ENCODE measurements at places on chromosomes 6 and 20.

DNA sequence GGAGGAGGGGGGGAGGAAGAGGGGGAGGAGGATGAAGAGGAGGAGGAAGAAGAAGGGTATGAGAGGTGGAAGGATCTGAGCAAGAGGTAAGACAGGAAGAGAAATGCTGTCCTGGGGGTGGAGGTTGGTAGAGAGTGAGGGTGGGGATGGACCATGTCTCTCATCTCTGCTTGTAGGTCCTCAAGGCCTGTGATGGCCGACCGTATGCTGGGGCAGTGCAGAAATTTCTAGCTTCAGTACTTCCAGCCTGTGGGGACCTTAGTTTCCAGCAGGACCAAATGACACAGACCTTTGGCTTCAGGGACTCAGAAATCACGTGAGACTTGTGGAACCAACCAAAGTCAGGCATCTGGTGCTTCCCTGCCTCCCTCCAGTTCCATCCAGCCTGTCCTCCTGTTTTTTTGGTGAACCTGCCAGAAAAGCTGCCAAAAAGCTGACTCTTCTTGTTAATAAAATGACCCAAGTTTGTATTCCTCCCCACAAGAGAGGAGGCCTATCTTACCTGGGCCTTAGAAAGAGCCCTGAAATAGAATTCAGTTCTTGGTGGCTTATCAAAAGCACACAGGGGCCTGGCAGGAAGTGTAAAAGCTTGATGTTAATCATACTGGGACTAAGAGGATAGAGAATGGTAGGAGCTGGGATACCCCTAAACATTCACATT, 2.5 kb upstream of the C4A start:
- no peak for DNase-seq

DNA sequence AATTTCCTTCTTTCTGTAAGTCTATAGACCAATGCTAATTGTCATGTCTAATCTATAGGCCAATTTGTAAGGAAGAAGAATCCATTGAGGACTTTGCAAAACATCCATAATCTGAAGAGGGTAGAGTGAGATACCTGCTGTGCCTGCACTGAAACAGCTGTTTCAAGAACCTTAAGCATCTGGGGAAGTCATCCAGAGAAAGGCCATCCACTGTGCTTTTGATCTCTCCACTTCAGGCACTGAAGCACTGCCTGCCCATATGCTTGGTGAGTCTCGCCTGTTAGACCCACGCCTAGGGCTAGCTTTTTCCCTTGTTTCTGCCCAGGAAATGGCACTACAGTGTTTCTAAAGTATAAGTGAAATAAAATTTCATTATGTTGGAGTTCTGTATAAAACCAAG, 921.8 kb upstream of the EPHA7 start:
- no peak for DNase-seq

DNA sequence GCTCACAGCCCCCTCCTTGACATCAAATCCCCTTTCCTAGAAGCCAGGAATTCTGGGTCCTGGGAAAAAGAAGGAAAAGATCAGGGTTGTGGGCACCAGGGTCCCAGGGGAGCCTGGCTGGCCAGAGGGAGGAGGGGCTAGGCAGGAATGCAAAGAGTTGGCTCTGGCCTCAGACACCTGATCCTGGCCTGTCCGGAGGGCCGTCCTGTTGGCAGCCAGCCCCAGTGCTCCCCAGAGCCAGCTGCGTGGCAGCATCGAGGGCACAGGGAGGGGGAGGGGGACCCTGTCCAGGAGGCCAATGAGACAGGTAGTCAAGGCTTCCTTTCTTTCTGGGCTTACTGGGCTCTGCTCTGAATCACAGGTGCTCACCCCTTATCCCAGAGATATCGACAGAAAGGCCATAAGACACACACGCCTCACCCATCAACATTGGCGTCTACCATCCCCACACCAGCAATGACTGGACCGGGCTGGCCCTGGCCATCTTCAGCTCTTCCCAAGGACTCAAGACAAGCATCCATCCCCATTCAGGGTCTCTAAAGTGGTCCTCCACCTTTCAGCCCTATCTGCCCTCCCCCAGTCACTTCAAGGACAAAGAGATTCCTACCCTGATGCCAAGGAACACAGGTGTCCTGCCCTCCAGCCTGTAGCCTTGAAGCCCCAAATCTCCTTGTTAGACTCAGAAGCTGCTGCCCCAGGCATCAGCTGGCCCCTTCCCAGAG, 723 bp downstream of the COL11A2 start:
- no peak for DNase-seq

DNA sequence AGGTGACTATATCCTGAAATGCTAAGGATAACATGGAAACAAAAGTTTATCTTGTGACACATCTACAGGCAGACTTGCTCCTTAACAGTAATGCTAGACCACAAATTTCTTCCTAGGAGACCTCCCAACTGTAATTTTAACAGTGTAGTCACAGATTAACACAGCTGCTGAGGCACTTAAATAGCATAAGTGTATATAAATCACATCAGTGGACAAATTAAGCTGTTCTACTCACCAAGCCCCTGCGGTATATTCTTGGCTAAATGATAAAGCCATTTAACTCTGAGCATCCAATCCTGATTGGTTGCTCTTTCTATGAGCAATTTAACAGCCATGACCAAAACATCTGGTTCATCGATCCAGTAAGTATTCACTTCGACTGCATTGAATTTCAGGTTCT, 73.3 kb upstream of the LYRM2 start:
- DNase-seq: no peak

DNA sequence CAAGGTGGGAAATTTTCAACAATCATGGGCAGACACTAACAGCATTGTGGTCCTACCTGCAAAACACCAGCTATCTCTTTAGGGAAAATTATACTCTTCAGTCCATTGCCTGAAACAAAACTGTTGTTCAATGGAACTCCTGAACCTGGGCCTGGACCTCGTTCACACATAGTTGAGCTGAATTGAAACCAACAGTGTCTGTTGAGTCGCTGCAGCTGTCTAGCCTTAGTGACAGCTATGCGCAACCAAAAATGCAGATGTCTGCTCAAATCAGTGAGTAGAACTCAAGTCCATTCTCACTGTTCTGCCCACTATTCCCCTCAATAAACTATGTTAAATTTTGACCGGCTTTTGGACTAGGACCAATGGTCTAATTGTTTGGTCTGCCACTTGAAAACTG, 286.2 kb downstream of the TFAP2A start:
- no peak for DNase-seq

DNA sequence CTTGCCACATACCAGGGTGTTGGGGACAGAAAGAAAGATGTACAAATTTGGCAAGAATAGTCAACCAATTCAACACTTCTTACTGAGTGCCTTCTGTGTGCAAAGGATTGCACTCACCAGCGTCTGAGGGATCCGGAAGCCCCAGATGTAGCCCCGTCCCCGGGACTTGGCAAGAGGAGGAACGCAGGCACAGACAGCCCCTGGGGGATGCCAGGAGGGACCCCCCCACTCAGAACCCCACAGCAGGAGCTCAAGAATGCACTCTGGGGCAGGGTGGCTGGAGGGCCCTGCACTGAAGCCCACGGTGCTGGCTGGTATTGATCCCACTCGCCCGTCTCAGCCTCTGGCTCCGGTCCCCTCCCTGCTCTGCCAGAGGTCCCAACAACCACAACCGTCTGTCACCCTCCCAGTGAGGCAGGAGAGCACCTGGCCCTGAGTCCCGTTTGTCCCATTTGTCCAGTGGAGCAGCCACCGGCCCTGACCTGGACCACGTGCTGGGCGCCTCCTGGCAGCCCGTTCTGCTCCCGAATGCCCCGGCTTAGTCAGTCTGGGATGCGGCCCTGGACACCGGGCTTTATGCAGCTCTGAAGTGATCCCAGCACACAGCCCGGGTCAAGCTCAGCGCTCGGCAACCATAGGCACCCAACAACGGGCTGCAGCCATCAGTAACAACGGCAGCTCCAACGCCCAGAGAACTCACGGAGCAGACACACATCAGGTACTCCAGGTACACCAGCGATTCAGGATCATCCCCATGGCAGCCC, 128.7 kb downstream of the DLL1 start:
- DNase-seq: no peak

- DNase-seq: no peak
Measured at GRCh38 chr6:109291902-109292301, 90.4 kb downstream of the CD164 start.

DNA sequence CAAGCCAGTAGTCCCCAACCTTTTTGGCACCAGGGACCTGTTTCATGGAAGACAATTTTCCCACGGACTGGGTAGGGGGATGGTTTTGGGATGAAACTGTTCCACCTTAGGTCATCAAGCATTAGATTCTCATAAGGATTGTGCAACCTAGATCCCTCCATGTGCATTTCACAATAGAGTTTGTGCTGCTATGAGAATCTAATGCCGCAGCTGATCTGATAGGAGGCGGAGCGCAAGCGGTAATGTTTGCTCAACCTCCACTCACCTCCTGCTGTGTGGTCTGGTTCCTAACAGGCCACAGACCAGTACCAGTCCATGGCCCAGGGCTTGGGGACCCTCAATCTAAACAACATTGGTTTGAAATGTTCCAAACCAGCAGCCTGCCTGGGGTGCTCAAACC, 137.0 kb upstream of the STXBP5 start:
- no peak for DNase-seq

DNA sequence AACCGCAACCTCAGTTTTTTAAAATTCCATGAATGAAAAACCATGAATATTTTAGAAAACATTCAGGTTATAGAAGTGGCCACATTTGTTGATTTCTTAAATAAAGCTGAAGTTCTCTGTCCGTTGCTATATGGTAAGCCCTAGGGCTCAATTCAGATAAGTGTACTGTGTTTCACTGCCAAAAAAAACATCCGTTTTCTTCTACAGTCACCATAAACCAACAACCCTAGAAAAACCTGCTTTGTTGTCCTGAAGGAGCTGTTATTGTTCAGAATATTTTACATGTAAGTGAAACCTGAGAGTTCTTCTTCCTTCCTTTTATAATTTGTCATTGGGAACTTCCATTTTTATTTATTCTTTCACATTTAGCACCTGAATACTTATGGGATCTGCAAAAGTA, 274.1 kb downstream of the TFAP2A start:
- DNase-seq: no peak

GRCh38 chr6:157403686-157404051, 22.7 kb downstream of the ZDHHC14 start:
- DNase-seq: no peak

- DNase-seq: no peak
Measured at GRCh38 chr20:12829170-12829569, 179.6 kb upstream of the SPTLC3 start.

DNA sequence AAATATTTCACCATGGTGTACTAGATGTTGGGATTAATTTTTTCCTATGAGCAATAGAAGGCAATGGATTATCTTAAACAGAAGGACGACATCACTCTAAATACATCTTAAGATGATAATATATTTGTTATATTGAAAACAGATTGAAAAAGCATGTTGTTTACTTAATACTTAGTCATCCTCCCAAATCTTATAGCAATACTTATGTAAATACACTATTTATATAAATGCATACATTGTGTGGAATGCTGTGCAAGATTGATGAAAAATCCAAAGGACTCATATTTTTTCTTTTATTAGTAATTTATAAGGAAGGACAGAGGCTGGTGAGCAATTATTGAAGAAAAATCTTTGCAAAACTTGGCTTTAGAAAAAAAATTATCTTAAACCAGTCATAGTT, 593.5 kb downstream of the MMUT start:
- no peak for DNase-seq

DNA sequence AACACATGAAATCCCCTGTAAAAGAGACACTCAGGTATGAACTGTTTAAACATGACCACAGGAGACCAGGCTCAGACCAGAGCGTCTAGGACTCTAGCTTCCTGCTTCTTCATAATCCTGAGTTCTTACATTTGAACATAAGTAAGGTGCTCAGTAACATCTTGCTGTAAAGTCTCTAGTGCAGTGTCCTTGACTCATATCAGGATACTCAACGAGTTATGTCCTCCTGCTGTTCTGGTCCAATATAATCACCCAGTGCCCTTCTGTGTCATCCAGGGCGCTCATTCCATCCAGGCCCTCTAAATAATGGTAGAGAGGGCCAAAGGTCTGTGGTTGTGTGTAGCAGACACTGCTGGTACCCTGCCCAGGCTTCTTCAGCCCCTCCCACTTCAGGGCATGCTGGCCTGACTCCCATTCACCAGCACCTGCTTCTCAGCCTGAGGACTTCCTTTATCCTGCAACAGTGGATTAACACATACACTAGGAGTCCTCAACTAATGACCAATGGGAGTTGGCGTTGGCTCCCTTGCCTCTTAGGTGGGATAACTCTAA, 66.8 kb upstream of the MOCS1 start:
- DNase-seq: no peak

- no peak for DNase-seq
Measured at GRCh38 chr6:108904741-108905140, 56.5 kb downstream of the ARMC2 start.

DNA sequence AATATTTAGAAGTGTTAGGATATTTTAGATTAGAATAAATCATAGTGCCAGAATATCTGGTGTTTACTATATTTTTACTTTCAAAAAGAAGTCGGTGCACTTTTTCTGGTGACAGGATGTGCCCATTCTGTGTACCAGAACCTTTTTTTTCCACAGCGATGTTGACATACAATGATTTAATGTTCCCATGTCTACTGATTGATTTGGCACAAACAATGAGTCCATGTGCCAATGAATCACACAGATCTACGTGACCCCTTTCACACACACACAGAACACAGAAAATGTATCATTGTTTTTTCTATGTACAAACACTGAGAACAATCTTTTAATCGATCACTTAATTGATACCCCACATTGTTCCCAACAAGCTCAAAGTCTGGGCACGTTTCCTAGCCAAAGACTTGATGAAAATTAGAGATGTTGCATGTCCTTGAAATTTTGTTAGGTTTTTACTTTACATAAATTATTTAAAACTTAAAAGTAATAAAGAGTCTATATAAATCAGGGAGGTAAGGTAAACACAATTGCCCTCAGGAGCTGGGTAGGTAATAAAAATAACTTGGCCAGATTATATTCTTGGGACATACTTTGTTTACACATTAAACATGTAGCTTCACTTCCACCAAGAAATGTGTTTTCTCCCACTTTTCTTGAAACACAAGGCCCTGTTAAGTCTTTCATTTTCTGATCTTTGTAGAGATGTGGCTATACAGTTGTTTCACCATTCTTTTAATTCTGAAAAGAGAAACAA, 36.4 kb upstream of the SOX4 start:
- DNase-seq: no peak
